ENCODE measurements at places on chromosomes 7 and 10.

GRCh38 chr10:5528989-5529701 is 4.4 kb downstream of the CALML3 start:
- DNase-seq: no peak

- no peak for DNase-seq
Measured at GRCh38 chr10:46537309-46537708, 19.1 kb downstream of the GPRIN2 start.

DNA sequence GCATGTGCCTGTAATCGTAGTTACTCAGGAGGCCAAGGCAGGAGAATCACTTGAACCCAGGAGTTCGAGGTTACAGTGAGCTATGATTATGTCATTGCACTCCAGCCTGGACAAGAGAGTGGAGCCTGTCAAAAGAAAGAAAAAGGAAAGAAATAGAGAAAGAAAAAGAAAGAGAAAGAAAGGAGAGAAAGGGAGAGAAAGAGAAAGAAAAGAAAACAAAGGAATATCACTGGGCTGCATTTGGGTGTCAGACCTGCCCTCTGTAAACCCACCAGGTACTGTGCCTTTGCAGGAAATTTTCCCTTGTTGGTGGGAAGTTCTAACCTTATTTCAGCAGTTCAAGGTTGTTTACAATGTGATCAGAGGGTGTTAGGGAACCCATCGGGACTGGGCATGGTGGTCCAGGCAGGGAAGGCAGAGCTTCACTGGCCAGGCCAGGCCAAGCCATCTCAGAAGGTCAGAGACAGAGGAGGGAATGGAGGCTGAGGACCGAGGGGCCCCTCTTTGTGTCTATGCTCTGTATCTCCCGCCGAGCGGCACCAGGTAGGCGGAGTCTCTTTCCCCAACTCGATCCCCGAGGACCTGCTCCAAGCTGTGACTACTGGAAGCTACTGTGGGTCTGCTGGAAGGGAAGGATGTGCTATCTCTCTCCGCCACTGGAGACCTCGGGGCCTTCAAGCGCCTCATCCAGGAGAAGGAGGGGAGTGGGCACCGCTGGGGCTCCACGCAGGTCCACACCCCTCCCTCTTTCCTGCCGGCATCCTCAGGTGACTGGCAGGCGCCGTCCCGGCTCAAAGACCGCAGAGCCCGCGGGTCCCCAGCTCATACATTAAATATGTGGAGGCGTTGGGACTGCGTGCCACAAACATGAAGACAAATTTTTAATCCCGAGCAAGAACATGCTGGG is 15.2 kb upstream of the KAZALD1 start:
- DNase-seq: no peak

DNA sequence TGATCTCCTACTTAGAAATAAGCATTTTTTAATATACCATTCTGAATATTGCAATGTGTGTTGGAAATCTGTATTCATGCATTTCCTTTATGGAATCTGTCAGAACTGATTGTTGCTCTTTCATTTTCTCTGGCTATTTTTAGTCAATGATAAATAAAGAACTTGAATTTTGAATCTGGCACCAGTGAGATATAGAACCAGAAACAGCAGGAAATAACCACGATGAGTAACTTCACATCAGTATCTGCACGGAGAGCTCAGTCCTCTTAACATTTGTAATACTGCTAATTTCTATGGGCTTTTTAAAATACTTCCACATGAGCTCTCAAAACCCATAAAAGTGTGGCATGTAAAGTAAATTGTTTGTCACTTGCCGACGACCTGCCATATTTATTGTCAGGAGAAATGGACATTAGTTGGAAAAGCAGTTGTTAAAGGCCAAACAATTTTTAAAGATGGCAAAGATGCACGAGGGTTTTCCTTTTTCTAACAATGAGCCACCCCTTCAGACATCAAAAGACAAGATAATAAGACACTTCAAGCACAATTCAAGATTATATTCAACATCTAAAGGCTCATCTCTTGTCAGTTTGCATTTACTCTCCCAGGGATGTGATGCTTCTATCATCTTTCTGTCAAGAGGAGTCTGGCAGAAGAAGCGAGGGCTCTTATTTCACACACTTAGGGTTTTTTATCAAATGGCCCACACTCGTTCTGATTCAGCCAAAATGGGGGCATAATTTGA is 118.3 kb downstream of the POU6F2 start:
- no peak for DNase-seq

- no peak for DNase-seq
Measured at GRCh38 chr10:24207781-24208611, 942 bp upstream of the KIAA1217 start.

- DNase-seq: no peak
Measured at GRCh38 chr7:45155357-45155900, 2.2 kb upstream of the RAMP3 start.

GRCh38 chr10:88886557-88886956 is 6.5 kb downstream of the STAMBPL1 start:
- peak; percentile 84 for DNase-seq

DNA sequence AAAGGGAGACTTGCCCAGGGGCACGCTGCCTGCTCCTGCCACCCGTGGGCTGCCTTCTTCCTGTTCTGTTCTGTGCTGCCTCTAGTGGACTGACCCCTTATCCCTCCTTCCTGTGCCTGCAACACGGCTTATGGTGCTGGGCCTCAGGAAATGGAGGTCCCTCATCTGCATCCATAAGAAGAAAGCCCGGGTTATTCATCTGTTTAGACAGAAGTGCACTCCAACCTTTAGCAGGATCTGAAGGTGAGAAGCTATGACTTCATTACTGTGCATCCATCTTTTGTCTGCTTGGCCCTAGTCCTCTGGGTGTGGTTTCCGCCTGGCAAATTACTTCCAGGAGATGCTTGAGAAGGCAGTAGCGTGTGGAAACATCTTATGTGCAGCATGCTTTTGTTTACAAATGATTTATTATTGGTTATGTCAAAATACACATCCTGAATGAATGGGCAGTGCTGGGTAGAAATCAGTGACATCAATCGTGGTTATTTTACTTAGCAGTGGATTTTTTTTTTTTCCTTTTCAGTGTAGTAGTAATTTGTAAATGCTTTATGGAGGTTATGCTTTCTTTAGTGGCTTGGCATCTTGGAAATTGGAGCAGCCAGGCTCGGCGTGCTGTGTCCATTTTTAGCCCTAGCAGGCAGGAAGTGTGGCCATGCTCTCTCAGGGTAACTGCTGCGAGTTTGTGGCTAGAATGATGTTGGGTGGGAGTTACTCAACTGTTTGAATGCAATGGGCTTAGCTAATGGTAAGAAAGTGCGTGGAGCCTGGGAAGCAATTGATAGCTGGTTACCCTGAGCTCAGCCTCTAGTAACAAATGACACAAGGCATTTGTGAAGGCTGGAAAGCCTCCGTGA is 12.7 kb downstream of the PTPRE start:
- DNase-seq: peak; percentile 28

GRCh38 chr7:95470452-95470851 is 15.3 kb upstream of the ASB4 start:
- DNase-seq: peak; percentile 67

- no peak for DNase-seq
Measured at GRCh38 chr7:18041191-18041590, 13.5 kb upstream of the PRPS1L1 start.

GRCh38 chr10:104254493-104255310 is at the start of gene GSTO1:
Gene GSTO1 (plus strand): TSS chr10:104254892. CDS start chr10:104254929, 37 bp downstream.
- DNase-seq: peak; percentile 50

GRCh38 chr7:7321681-7322080 is 139.3 kb downstream of the C1GALT1 start:
- DNase-seq: peak; percentile 55

GRCh38 chr7:2497065-2497464 is 20.9 kb upstream of the GRIFIN start:
- DNase-seq: no peak

- DNase-seq: peak; percentile 25
Measured at GRCh38 chr7:123208793-123209192, 9.0 kb upstream of the SLC13A1 start.

DNA sequence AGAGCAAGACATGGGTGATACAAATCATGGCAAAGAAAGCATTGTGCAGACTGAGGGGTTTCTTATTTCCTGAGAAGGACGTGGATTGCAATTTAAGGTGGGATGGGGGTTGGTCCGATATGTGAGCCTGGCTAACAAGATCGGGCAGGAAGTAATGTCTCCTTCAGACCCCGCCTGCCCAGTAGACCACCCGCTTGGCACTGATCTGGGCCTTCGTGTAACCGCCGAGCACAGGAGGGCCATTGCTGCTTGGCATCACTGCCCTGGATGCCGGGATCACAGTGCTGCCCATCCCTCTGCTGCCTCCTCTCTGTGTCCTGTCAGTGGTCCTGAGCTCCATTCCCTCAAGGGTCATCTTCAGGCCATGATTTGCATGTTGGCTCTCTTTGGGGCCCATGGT is 214.6 kb upstream of the ZNF32 start:
- no peak for DNase-seq

- DNase-seq: no peak
Measured at GRCh38 chr7:6180344-6180725, 92.1 kb downstream of the CYTH3 start.

DNA sequence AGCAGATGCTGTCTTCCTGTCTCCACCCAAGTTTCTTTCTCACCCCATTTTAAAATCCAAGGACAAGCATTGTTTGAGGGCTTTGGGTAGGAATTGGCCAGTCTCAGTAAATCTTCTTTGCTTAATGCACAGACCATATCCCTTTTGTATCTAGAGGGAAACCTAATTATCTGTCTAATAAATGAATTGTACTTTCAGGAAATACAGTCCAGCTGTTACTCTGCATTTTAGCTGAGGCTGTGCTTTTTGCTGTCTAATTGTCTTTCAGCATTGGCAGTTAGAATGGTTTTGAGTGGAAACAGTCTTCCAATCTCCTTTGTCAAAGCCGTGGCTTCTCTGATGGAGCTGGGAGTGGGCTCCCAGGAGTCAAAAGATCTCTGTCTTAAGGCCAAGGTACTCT is 388.2 kb downstream of the SORCS3 start:
- DNase-seq: no peak

GRCh38 chr10:76287856-76288255 is 856.4 kb downstream of the LRMDA start:
- DNase-seq: no peak

DNA sequence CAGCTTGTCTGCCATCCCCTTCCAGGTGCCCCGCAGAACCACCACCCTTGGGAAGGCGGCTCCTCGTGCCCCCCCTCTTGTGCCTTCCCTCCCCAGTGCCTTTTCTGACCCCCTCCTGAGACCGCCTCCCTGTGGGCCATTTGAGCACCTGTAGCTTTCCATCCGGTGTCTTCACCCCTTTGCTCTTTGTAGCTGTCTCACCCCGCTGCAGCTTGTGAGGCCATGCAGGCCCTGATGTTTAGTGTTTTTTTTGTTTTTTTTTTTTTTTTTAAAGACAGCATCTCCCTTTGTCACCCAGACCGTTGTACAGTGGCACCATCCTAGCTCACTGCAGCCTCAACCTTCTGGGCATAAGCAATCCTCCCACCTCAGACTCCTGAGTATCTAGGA is 52.5 kb downstream of the CUX1 start:
- peak; percentile 88 for DNase-seq

- DNase-seq: no peak
Measured at GRCh38 chr7:24777806-24778205, 20.5 kb upstream of the GSDME start.
